ENCODE measurements at places on chromosomes 6 and 20.
A peak's percentile ranks its signal among the peaks of the same experiment; 100 is the strongest.

DNA sequence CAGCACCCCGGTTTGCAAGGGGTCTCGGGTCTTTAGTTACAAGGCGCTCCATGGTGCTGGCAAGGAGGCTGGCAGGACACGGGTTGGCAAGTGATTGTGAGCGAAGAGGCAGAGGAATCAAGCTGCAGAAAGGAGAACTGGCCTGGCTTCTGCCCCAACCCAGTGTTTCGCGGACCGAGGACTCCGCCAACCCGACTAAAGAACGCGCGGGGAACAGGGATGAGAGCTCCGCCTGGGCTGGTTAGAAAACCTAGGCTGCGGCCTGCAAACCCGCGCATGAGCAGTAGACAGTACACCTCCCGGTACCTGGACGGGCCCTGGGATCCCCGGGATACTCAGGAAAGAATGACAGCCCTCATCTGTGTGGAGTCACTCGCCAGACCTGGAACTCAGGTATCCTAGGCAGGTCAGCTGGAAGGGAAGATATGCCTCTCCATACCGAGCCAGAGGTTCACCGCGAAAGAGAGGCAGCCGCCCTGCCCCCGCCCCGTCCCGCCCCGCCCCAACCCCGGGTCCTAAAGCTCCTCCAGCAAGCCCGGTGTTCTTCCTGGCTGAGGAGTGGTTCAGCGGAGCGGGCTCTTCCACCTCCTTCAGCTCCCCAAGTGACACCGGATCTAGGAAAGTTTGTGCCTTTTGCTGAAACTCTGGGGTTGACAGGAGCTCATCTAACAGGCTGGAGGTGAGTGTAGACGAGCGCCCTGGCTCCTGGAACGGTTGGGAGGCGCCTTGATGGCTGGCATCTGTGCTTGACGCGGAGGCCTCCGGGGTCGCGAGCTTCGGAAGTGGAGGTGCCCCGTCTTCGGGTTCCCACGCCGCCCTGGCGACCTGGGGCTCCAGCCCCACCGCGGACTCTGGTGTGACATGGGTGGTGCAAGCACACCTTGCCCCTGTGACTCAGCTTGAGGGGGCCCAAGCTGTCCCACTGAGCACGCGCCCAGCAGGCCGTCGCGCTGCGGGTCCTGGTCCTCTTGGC is 1847.3 kb upstream of the DEFB115 start:
- DNase-seq = no peak

- DNase-seq = peak; percentile 5
Observed at GRCh38 chr6:160348223-160349019, at the start of gene SLC22A3. TSS of gene SLC22A3 (plus strand) at chr6:160348378. CDS start at chr6:160348420, 42 bp downstream.

DNA sequence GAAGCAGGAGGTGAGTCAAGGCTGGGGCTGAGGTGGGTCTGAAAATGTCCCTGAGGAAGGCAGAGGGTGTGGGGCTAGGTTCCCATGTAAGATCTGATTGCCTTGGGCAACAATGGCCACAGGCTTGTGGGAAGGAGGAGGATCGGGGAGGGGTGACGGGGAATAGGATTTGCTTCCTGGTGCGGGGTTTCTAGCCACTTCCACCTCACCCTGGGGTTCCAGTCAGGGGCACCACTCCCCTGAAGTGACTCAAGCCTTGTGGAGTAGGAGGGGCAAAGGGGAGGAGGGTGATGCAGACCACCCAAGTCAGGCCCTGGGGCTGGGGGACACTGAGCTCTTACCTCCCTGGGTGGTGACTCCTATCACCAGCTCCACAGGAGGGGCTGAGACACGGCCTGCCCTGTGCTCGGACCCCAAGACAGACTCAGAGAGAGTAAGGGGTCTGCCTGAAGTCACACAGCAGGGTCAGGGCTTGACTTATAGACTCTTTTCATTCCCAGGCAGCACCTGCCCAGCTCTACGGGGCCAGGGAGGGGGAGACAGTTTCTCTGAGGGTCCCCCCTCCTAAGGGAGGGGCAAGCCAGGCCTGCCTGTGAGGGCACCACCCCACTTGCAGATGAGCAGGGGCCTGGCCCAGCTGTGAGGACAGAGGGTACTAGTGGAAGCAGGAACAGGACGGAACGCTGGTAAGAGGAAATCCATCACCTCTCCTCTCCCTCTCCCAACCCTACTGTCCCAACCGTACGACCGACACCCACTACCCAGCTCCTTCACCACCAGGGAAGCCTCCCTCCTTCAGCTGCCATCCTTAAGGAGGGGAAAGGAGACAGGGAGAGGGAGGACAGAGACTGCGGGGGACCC is 12.4 kb upstream of the SPDEF start:
- DNase-seq = no peak

- no peak for DNase-seq
Observed at GRCh38 chr6:111427341-111428116, 55.5 kb downstream of the REV3L start.

DNA sequence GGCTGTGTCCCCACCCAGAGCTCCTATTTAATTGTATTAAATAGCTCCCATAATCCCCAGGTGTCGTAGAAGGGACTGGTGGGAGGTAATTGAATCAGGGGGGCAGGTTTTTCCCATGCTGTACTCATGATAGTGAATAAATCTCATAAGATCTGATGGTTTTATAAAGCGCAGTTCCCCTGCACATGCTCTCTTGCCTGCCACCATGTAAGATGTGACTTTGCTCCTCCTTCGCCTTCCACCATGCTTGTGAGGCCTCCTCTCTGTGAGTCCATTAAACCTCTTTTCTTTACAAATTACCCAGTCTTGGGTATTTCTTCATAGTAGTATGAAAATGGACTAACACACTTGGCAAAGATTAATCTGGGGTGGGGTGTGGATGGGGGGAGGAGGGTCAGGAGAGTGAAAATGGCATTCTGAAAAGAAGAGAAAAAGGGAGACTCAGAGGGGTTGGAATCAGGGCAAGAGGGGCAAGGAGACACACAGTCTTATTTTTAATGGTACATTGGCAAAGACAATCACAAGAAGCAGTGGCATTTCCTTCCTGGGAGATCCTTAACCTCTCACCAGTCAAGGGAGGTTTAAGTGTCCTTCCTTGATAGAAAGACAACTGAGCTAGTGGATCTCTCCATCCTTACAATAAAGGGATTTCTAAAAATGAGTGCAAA is 37.5 kb upstream of the NOX3 start:
- no peak for DNase-seq

- DNase-seq = no peak
Observed at GRCh38 chr6:170295510-170296422, 4.9 kb upstream of the DLL1 start.
